HuH-7 (cell line): ENCODE measurements at places on chromosomes 12 and 14.

- no peak for DNase-seq
Measured at GRCh38 chr14:51520087-51520486, 131.6 kb upstream of the FRMD6 start.

- DNase-seq = no peak
Measured at GRCh38 chr12:106910202-106910601, 45.5 kb upstream of the TMEM263 start.

- no peak for DNase-seq
Measured at GRCh38 chr12:19712041-19712440, 272.7 kb downstream of the AEBP2 start.

- DNase-seq = no peak
Measured at GRCh38 chr12:104166465-104166864, 28.5 kb upstream of the NFYB start.
